Pancreas (tissue), 10 donors: ENCODE measurements at places on chromosomes 4 and X. TPM values are rescaled to one million over a fixed set of nuclear protein-coding genes. Genes with fewer than 3 reads are reported as not detected.

- no peak for DNase-seq
These were observed 16.0 kb downstream of the LRBA start for GRCh38 chr4:150999086-150999485.

DNA sequence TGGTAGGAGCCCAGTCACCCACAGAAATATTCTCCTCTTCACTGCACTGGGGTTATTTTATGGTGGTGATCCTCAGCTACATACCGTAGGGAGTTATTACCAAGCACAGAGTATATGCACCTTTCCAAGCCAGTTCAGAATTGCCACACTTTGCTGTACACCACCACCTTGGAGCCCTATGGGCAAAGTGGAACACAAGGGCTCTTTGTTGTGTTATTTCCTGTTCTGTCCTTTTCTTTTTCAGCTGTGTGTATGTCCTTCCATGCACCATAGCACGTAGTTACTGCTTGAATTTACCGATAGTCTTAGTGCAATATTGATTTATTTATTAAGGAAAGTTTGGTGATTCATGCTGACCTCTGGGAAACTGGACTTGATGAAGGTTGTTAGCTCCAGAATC lies 8.3 kb downstream of the RNF128 start:
- no peak for DNase-seq

- no peak for DNase-seq
These were observed 44.8 kb upstream of the NUDT6 start for GRCh38 chr4:122967231-122967630.

DNA sequence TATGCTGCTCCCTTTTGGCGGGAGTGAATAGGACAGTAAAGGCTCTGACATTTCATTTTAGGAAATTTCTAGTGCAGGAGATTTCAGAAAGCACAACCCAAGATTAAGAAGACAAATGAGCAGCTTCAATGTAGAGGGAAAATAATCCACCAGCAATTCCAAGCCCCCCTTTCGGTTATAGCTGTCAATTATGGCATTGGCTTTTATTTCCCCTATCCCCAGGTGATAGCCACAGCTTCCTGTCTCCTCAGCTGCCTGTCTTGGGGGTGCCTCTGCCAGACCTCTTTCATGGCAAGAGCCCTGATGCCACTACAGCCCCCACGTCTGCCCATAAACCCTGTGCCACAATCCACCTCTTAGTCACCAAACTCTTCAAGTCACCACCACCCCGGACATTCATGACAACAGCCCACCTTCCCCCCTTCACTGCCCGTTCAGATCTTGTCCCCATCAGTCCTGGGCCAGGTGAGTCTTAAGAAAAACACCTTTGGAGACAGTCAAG lies 48.4 kb upstream of the CLNK start:
- no peak for DNase-seq

- no peak for DNase-seq
These were observed 103.4 kb upstream of the MAOA start for GRCh38 chrX:43552703-43553102.

- no peak for DNase-seq
These were observed 8.9 kb downstream of the BST1 start for GRCh38 chr4:15711762-15712161.

The BRS3 gene
- 0.11 TPM for polyA plus RNA-seq
